ENCODE measurements at places on chromosomes 1 and 21.

GRCh38 chr21:41766883-41767605, at the start of gene RIPK4:
Gene RIPK4, minus strand, starts transcription at chr21:41767052. Its CDS starts 11 bp downstream, at chr21:41767041.
- H3K27ac ChIP-seq, result no peak within 1 kb of the TSS
- H3K36me3 ChIP-seq, result no peaks in the 10 kb centered on the region
- peak; percentile 73 for DNase-seq
- peaks cover 31% of the 10 kb centered on the region for H3K4me1 ChIP-seq

DNA sequence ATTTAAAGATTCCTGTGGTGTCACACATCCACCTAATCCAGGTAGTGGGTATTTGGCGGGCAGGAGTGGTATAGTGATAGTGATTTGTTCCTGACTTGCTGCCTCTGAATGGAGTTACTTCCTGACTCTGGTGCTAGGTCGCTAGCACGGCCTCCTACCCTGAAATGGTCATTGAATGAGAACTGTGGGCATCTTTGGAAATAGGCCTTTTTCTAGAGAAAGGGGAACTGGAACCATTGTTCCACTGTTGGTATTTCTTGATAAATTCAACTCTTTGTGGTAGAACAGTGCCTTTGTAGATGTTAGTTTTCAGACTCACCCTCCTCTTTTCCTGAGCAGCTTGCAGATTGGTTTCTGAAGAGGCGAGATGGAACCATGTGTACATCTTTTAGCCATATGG, 1.5 kb downstream of the QSOX1 start:
- no peak overlapping the region for H3K27ac ChIP-seq
- no peaks in the 10 kb centered on the region for H3K36me3 ChIP-seq
- H3K4me3 ChIP-seq, result no peak overlapping the region
- H3K4me1 ChIP-seq, result peaks cover 38% of the 10 kb centered on the region

- no peak overlapping the region for H3K4me3 ChIP-seq
- no peaks in the 10 kb centered on the region for H3K36me3 ChIP-seq
These were observed 348.9 kb downstream of the ASTN1 start for GRCh38 chr1:176815621-176816020.

GRCh38 chr1:1387098-1388077, 11.7 kb downstream of the CCNL2 start:
- peaks cover 3% of the 10 kb centered on the region for H3K4me1 ChIP-seq
- H3K36me3 ChIP-seq, result peaks cover 60% of the 10 kb centered on the region
- no peak for DNase-seq
- no peak overlapping the region for H3K27ac ChIP-seq
- no peaks in the 10 kb centered on the region for H3K27me3 ChIP-seq

DNA sequence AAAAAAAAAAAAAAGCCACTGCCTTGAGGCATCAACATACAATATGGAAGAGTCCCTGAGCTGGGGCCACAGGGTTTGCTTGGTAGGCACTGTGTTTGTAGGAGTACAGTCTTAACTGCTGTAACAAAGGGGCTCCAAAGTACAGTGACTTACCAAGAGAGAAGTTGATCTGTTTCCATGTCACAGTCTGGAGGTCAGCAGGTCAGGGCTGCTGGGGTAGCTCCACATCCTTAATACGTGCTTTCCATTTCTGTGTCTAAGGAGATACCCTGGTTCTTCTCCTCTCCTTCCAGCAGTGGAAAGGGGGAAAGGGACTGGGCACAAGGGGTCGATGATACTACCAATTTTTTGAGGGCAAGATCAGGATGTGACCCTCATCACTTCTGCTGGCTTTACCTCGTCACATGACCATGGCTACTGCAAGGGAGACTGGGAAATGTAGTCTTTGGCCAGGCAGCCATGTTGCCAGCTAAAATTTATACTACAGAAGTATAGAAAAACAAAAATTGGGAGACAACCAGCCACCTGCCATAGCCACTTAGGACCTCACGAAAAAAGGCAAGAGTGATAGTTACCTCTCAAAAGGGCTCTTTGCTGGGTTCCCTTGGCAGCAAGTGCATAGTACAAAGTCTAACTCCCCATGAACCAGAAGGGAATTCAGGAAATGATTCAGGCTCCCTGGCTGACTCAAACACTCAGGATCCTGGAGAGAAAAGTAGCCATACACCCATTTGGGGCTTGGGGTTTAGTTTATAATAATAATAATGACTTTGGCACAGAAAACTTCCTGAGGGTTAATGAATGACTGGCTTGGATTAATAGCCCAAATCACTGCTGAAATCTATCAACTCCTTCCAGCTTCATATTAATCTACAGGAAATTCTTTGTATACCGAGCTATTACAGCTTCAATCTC, 52.7 kb upstream of the ATP5PO start:
- H3K27me3 ChIP-seq, result no peaks in the 10 kb centered on the region
- H3K4me1 ChIP-seq, result peaks cover 15% of the 10 kb centered on the region
- H3K4me3 ChIP-seq, result no peak overlapping the region
- peaks cover 51% of the 10 kb centered on the region for H3K36me3 ChIP-seq

DNA sequence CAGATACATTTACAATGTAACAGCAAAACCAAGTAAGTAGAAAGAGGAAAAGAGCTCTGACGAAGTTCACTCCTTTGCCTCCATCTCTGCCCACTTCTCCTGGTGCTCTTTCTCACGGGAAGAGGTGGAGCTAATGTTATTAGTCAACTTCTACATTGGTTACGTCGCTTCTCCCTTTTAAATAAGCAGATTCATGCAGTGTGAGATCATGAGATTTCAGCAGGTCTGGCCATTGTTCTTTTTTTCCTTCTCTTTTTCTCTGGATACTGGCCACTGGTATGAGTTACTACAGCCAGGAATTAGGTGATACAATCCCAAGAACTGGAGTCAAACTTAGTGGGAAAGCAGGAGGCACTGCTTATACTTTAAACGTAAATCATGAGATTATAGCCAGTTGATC, 207.1 kb downstream of the AKT3 start:
- no peak for DNase-seq
- H3K4me3 ChIP-seq, result no peak overlapping the region
- H3K4me1 ChIP-seq, result peaks cover 5% of the 10 kb centered on the region
- peaks cover 14% of the 10 kb centered on the region for H3K36me3 ChIP-seq
- no peak overlapping the region for H3K27ac ChIP-seq

GRCh38 chr21:42981214-42981523, 6.8 kb downstream of the PKNOX1 start:
- H3K27me3 ChIP-seq, result no peaks in the 10 kb centered on the region
- peaks cover 39% of the 10 kb centered on the region for H3K4me1 ChIP-seq
- peaks cover 27% of the 10 kb centered on the region for H3K36me3 ChIP-seq

- H3K4me1 ChIP-seq, result no peaks in the 10 kb centered on the region
- H3K27ac ChIP-seq, result no peak overlapping the region
- DNase-seq, result no peak
- H3K4me3 ChIP-seq, result no peak overlapping the region
These were observed 207.7 kb upstream of the GJB5 start for GRCh38 chr1:34547046-34547674.

DNA sequence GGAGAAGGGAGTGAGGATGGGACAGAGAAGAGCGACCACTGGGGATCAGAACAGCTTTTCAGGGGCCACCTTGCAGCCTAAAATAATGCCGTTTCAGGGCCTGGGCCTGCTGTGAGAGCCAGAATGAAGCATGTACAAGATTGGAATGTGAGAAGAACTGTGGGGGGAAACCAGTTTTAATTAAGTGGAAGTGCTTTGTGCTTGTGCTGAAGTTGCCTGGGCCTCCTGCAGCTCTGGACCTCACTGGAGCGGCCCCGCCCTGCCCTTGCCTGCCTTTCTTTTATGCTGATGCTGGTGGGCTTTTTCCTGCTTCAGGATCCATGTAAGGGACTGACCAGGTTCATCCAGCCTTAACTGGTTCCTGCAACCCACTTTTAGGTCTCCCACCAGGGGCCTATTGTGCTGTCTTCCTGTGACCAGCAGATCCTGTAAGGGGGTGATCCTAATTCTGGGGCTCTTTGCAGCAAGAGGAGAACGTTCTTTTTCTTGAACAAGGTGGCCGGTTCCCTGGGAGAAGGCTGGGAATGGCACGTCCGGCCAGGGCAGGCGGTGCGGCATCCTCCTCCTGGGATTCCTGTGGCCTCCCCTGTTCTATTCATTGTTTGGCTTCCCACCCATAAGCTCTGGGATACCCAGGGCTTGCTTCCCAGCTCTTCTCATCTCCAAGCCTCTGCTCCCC, 3.2 kb downstream of the C1orf226 start:
- H3K27me3 ChIP-seq, result peaks cover 4% of the 10 kb centered on the region
- H3K4me3 ChIP-seq, result no peak overlapping the region
- peaks cover 1% of the 10 kb centered on the region for H3K4me1 ChIP-seq
- DNase-seq, result no peak
- no peaks in the 10 kb centered on the region for H3K36me3 ChIP-seq
- no peak overlapping the region for H3K27ac ChIP-seq

DNA sequence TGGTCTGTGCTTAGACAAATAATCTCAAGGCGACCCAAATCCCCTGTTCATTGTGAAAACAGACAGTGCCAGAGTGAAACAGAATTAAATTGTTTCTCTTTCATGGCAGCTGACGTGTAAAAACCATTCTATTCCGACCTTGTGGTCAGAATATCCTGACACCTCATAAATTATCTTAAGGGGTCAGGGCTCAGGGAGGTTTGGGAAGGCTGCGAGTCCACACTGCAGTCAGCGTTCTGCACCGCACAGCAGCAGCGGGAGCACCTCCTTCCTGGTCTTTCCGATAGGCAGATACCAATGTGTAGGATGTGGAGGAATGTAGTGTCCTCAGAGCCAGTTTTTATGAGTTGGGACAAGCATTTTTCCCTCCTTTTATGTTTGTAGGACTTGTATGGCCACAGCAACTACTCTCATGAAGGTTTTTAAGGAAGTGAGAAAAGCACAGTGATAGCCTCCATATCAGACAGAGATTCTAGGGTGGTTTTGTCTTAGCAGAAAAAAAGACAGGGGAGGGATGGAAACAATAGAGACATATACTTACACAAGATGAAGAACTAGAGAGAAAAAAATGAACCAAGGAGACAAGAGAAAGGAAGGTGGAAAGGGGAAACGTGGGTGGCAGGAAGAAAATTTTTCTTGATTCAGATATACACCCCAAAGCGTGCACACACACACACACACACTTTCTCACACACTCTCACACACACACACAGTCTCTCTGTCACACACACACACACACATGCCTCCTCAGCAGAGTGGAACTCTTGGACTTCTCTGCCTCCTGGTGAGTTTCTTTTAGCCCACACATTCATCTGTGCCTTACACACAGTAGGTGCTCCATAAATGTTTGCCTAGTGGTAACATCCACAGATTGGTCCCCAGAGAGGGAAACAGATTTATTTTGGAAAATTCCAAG, 68.6 kb downstream of the NTMT2 start:
- no peak for DNase-seq
- no peaks in the 10 kb centered on the region for H3K4me1 ChIP-seq
- H3K36me3 ChIP-seq, result no peaks in the 10 kb centered on the region

DNA sequence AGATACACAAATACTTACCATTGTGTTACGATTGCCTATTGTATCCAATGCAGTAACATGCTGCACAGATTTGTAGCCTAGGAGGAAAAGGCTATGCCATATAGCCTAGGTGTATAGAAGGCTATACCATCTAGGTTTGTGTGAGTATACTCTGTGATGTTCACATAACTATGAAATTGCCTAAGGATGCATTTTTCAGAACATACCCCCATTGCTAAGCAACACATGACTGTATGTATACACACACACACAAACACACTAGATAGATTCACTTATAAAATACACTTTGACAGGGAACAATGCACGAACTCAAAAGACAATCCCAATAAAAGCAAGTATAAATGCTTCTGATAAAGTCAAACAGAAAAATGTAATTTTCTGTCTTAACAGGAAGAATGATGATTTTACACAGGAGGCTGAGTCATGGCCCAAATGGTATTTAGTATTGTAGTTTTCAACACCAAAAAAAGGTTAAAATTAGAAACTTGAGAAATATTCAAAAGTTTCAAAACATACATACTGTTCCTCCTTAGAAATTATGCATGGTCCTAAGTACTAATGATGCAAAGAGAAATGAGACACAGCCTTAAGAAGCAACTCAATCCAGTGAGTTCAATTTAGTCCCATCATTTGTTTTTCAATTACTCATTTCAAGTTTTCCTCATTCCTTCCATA, 12.2 kb downstream of the FH start:
- H3K36me3 ChIP-seq, result peaks cover 63% of the 10 kb centered on the region
- H3K27me3 ChIP-seq, result no peaks in the 10 kb centered on the region
- no peaks in the 10 kb centered on the region for H3K4me1 ChIP-seq
- H3K27ac ChIP-seq, result no peak overlapping the region
- no peak for DNase-seq
- H3K4me3 ChIP-seq, result no peak overlapping the region

- no peaks in the 10 kb centered on the region for H3K27me3 ChIP-seq
- DNase-seq, result no peak
- H3K4me1 ChIP-seq, result no peaks in the 10 kb centered on the region
- no peak overlapping the region for H3K27ac ChIP-seq
- no peak overlapping the region for H3K4me3 ChIP-seq
These were observed 39.6 kb downstream of the PRDM15 start for GRCh38 chr21:41839387-41840000.

DNA sequence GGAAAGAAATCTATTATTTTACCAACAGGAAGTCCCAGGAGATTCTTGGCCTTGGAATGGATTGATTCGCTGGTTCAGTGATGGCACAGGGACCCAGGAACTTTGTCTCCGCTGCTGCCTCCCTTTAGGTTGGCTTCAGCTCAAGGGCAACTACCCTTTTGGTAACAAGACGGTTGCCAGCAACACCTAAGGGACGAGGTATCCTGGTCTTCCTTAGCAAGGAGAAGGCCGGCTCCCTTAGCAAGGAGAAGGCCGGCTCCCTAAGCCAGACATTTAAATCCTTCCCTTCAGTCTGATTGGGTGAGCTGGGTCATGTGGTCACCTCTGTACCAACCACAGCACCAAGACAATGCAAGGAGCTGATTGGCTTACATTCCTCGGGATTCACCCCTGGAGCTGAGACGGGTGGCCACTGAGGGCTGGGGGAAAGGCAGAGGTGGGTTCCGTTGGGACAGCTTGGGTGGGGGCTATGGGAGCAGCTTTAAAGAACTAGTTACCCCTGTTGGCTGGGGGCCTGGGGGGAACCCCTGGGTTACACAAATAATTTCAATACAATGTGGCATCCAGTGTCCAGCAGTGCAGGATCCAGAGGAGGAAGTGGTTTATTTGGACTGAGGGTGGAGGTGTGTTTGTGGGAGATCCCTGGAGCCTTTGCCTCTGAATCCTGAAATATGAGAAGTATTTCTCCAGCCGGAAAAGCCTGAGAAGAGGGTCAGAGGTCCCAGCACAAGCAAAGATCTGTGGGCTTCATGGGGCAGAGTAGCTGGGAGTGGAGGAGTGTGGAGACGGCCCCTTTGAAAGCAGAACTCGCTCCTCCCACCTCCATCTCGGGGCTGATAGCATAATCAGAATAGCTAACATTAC, 20.7 kb upstream of the CLIC4 start:
- H3K27me3 ChIP-seq, result no peaks in the 10 kb centered on the region
- H3K27ac ChIP-seq, result no peak overlapping the region
- H3K36me3 ChIP-seq, result no peaks in the 10 kb centered on the region
- peaks cover 19% of the 10 kb centered on the region for H3K4me1 ChIP-seq
- no peak overlapping the region for H3K4me3 ChIP-seq

GRCh38 chr1:55054396-55054795, 15.0 kb downstream of the PCSK9 start:
- DNase-seq, result no peak
- no peak overlapping the region for H3K27ac ChIP-seq
- no peak overlapping the region for H3K4me3 ChIP-seq
- H3K4me1 ChIP-seq, result no peaks in the 10 kb centered on the region
- no peaks in the 10 kb centered on the region for H3K27me3 ChIP-seq

Measured in activated CD8-positive, alpha-beta T cell treated with anti-CD3 and anti-CD28 coated beads, Interleukin-2, amount 10 ng/mL, durations not matched to agents 7 days and 5 days (primary cell).